Stimulated activated CD8-positive, alpha-beta memory T cell treated with anti-CD3 and anti-CD28 coated beads, Interleukin-15, amount 100 ng/mL, for 24 hours (primary cell): ENCODE measurements at places on chromosomes 7 and 10.
A peak's percentile ranks its signal among the peaks of the same experiment; 100 is the strongest.

DNA sequence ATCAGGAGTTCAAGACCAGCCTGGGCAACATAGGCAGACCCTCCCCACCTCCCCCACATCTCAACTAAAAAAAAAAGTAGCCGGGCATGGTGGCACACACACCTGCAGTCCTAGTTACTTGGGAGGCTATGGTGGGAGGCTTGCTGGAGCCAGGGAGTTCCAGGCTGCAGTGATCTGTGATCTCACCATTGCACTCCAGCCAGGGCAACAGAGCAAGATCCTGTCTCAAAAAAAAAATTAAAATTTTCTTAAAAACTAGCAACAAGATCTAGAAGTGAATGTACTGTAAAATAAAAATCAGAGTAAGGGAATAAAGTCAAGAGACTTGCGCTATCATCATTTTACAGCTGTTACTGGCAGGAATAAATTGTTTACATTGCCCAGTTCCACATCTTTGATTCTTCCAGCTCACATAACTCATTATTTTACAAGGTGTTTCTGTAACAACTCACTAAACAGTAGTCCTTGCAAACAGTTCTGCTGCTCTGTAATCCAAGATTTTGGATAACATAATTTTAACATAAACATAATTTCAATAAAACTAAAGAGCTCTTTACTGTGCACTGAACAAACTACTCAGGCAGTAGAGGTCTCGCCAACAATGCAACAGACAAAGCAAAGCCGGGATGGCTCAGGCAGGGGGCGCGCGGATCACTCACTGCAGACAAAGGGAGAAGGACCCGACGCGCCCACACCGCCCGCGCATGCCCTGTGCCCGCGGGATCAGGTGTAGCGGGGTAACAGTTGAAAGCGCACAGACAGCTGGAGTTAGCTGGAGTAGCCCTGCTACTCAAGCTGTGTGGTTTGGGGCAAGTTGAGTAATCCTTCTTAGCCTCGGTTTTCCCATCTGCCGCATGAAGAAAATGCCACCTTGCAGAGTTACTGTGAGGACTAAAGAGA, 73.3 kb upstream of the NFE2L3 start:
- DNase-seq = peak; percentile 46

DNA sequence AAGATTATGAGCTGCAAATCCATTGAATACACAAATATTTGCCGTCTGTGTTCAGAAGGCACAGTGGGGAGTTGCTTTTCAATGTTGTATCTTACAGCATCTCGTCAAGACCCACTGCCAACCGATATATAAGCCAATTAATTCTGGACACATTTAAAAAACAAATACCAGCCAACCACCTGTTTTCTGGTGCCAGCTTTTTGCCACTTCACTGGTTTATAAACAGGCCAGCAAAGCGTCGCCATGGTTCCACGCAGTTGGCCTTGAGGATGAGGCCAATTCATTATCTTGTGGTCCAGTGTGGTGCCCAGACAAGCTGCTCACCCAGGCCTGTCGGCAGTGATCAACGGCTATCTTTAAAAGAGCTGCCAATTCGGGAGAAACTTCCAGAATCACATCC, 321.0 kb downstream of the TCERG1L start:
- DNase-seq = no peak

DNA sequence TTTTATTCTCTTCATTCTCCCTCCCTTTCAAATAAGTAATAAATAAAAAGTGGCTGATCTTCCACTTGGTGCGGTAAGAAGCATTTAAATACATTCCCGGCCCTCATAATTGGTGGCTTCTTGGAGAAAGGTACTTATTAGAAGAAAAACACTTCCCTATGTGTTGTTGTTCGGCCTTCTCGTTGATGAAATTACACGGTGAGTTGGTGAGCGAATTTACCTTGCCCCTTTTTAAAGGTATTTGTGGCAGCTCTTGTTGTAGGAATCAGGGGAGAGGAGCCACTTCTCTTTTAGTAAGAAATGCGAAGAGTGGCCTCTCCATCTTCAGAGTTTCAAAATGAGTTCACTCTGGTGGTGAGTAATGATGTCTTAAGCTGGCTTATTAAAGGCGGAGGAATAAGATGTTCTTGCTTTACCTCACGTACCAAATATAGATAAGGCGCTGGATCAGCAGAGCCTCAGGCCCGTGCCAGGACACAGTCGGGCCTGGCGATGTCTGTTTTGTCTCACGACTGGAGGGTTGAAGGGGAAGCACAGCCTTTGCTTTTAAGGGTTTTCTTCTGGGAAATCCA, 135.9 kb downstream of the CUX1 start:
- DNase-seq = no peak

GRCh38 chr7:54687462-54688212, 71.4 kb downstream of the SEC61G start:
- DNase-seq = no peak

DNA sequence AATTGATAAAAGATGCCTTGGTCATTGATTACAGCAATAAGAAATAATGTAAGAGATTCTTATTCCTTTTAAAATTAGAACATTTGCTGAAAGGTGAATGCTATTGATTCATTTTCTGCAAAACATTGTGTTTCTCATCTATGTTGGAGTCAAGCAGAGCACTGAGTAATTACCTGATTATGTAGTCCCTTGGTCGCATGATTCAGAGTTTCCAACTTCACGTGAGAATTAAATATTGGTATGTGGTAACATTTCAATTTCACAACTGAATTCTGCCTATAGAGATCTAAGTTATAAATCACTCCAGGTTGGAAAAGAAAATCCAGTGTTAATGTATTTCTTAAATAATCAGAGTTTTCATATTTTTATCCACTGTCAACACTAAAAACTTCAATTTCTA, 701.4 kb downstream of the PHTF2 start:
- DNase-seq = no peak

DNA sequence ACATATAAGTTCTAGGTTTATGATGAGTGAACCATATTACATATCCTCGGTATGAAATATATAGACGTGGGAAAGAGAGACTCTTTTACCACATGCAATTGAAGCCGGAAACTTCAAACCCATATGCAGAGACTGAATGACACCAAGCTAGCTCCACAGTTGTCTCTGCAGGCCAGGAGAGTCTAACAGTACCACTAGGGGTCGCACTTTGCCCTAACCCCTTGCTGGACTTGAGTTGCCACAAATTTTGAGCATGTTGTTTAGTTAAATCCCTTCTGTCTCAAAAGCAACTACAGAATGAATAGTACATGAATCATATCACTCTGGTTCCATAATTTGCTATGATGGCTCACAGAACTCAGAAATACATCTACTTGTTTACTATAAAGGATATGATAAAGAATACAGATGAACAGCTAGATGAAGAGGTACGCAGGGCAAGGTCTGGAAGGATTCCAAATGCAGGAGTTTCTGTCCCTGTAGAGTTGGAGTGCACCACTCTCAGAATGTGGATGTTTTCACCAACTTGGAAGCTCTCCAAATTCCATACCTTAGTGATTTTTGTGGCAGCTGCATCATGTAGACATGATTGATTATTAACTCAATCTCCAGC, 112.4 kb upstream of the YAE1 start:
- no peak for DNase-seq

DNA sequence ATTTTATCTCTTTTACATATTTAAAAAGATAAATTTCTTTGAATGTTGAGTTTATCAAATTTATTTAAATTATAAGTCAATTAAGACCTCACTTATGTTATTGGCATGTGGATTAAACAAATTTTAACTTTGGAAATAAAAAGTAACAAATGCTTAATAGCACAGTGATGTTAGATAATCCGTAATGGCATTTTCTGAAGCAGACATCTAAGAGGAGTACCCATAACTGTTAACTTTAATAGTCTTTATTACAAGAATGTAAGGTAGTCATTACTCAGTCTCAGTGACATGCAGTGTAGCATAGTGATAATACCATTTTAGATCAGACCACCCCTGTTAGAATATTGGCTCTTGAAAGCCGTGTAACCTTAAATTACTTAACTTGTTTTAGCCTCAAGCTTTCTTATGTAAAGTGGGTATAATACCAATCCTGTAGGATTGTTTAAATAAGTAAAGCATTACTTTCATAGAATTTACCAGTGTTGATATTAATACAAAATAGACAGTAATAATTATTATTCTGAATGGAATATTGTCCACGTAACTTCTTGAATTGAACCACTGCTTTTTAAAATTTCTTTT, 4.3 kb downstream of the PHYHIPL start:
- no peak for DNase-seq

- no peak for DNase-seq
These were observed 53.7 kb downstream of the CACNA2D1 start for GRCh38 chr7:82389876-82390275.

DNA sequence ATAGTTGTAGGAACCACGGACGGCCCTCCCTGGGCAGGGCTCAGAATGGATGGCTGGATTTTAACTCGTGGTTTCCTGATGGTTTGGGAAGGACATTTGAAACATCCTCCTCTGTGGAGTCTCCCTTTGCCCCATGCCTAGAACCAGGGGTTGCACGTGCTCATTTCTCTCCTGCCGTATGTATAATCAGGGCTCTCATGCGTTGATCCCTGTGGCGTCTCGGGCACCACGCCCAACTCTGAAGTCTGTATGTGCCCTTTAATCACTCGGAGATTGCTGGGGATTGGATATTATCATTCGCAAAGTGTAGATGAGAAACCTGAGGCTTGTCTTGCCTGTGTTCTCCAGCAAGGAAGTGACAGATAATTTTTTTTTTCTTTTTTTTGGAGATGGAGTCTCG, 257.1 kb downstream of the CAMK1D start:
- DNase-seq = no peak

- no peak for DNase-seq
These were observed 191.2 kb downstream of the PLXDC2 start for GRCh38 chr10:20007426-20007825.

DNA sequence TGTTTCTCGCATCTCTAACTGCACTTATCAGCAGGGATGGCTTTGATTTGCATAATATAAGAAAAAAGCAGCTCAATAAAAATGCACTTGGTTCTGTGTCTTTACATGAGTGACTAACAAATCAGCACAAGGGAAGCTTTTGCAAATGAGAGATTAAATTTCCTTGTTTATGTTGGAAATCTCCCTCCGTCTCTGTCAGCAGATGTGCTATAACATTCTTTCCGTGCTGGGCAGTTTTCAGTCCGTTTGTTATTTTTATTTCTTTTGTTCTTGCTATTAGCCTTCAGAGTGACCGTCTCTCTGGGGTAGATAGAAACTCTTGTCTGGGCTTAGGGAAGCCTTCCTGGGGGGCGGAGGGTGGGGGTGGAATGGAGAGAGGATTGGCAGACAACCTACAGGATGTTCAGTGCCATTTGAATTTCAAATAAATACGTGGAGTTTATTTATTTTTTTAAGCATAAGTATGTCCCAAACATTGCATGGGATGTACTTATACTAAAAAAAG, 96.0 kb downstream of the GATA3 start:
- no peak for DNase-seq

GRCh38 chr10:132901351-132901750, 41.0 kb downstream of the CFAP46 start:
- no peak for DNase-seq

GRCh38 chr7:133815611-133816210, 311.4 kb upstream of the LRGUK start:
- DNase-seq = no peak

- no peak for DNase-seq
These were observed 10.3 kb upstream of the RRP12 start for GRCh38 chr10:97411406-97411805.

DNA sequence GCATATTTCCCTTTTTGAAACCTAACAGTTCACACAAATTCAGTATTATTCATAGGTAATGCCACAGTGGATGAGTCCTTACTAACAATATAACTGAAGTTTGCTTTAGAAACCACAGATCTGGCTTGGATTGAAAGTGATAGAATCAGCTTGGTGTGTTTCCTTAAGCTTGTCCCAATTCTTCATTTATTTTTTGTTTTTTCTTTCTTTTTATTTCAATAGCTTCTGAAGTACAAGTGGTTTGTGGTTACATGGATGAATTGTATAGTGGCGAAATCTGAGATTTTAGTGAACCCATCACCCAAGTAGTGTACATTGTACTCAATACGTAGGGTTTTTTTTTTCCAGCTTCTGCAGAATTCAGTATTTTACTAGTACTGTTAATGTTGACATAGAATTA, 518.2 kb upstream of the SEMA3D start:
- no peak for DNase-seq

DNA sequence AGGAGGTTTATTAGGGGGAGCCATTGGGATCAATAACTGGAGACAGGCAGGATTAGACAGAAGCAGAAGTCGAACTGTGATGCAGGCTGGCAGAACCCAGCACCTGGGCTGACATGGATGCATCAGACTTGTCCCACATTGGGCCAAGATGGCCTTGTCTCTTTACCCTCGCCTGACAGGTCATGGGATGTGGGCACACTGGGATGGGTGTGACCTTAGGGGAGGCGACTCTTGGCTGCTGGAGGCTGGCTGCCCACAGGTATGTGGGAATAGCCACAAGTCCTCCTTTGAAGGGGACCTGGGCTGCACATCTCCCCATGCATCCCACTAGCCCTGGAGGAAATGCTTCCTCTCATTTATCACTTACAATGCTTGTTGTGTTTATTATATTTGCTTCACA, 17.3 kb downstream of the NFE2L3 start:
- no peak for DNase-seq

GRCh38 chr10:12434277-12434676, 84.9 kb downstream of the CAMK1D start:
- DNase-seq = no peak

DNA sequence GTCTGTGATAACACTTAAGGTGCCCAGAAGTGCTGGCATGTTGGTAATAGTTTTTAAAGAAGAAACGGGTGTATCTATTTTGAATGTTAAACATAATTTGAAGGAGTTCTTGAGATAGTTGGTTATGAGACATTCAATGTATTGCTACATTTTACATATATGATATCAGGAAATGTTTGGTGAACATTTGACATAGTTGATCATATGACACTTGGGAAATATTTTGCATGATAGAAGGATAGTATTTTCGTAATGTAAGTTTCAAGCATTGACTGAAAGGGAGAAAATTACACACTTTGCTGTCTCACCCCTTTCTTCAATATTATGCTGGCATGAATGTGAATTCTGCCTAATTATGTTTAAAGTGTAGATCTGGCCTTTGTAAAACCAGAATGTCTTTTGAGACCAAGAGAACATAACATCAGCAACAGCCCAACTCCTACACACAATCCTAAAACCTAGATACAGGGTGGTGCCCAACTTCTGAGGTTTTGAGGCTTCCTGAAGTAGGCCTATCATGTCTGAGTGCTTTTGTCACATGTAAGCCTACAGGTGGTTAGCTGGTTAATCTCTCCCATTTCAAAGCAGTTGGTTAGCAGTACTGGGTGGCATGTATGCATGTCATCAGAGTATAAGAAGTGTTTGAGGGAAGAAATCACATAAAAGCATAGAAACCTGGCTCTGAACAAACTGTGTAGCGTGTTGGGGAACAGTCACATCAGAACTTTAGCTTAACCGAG, 2.1 kb downstream of the ADD3 start:
- no peak for DNase-seq

DNA sequence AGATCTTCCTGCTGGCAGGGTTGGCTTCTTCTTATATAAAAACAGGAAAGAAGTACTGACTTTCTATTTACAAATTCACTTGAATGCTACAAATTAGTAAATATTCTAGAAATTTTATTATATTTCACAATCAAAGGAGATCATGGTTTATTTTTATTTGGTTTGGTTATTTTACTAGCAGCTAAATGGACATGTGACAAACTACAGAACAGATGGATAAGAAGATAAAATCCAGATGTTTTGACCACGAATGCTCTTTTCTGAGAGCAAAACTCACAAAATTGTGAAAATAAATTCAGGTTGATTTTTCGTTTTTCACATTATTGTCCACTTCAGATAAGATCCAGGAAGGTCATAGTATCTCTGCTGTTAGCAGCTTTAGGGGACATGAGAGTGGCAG, 55.4 kb downstream of the CACNA2D1 start:
- no peak for DNase-seq
